ENCODE measurements at places on chromosomes 16 and 17.
A peak's percentile ranks its signal among the peaks of the same experiment; 100 is the strongest.

GRCh38 chr16:57051696-57052228 is 40.6 kb upstream of the CPNE2 start:
- DNase-seq, result no peak

GRCh38 chr17:36148559-36149295 is 27.7 kb downstream of the TBC1D3B start:
- peak; percentile 55 for DNase-seq

- no peak for DNase-seq
These were observed 18.8 kb upstream of the LASP1NB start for GRCh38 chr17:38906460-38907228.

- DNase-seq, result no peak
These were observed 50.3 kb downstream of the METRNL start for GRCh38 chr17:83129676-83130075.

GRCh38 chr17:68498479-68499326 is 13.5 kb upstream of the PRKAR1A start:
- DNase-seq, result no peak

GRCh38 chr17:80160536-80160935 is 9.3 kb upstream of the CARD14 start:
- DNase-seq, result no peak

DNA sequence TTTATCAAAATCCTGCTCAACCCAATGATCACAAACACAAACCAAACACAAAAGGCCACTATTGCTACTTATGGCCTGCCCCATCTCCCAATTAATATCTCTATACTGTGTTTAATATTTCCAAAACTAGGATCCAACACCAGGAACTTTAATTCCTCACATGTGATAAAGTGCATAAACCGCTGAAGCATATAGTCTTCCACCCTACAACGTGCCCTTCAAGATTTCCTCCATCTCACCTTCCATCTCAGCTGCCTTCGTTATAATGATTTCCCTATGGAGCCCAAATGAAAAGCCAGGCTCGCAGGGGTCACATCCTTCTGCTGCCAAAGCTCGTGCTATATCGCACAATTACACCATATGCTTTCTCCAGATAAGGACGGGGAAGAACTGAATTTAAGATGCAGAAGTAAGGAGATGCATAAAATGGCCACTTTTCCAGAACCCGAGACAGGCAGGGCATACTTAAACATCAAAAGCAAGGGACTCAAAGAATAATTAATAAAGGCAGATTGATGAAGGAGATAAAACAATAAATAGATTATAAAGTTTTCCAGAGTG is 1.8 kb downstream of the MYH10 start:
- no peak for DNase-seq

DNA sequence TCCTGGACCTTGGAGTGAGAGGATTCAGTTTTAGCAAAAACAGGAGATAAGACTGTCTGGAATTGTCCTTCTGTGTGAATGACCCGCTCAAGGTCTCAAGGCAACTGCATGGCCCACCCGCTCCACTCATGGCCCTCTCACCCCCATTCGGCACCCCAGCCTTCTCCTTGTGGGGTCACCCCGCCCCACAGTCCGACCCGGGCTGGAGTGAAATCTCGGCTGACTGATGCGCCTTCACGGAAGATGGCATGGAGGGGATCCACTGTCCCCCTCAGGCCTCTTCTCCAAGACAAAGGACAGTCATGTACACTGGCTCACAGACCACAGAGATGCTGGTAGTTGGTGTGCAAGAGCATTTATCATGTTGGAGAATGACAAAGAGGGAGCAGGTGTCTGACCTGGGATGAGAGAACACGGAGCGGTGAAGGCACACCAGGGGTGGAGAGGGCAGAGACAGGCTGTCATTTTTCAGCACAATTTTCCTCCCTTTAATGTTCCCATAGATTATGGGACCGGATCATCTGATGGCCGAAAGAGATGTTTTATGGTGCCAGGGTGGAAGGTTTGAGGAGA is 391.9 kb upstream of the TNRC6C start:
- no peak for DNase-seq

DNA sequence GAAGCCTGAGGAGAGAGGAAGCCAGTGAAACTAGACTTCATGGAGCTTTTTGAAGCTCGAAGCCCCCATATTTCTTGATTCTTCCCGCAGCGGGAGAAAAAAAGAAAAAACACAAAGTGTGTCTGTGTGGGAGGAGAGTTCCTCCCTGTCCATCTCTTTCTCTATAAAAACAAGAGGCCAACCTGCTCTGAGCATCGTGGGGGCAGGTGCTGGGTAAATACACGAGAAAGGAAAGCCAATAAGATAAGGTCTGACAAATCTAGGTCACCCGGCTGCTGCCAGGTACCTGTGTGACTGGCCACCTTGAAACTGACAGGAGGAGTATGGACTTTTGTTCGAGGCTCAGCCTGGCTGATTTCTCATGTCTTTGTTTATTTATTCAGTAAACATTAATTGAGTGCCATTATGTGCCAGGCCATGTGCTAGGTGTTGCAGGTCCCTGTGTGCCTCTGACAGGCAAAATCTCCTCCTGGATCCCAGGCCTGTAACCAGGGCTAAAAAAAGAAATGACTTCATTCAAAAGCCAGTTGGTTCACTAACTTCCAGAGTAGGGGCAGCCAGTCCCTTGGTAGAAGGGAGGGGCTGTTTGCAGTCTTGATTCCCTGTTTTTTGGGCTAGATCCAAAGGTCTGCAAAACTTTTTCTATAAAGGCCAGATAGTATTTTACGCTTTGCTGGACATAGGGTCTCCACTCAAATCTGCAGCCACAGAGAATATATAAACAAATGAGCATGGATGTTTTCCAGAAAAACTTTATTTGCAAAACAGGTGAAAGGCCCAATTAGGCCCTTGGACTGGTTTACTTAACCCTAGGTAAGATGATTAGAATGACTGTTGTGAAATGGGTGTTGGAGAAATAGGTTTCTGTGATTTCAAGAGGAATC is 35.6 kb downstream of the YPEL2 start:
- DNase-seq, result peak; percentile 75

- no peak for DNase-seq
These were observed 56.6 kb downstream of the VAC14 start for GRCh38 chr16:70744366-70744765.
